ENCODE measurements at places on chromosomes 16 and 17. TPM values are rescaled to one million over a fixed set of nuclear protein-coding genes. Genes with fewer than 3 reads are reported as not detected.

- DNase-seq, result no peak
These were observed 74.4 kb downstream of the CCT6B start for GRCh38 chr17:34886831-34887230.

GRCh38 chr17:4134721-4135120 is 8.1 kb downstream of the ZZEF1 start:
- no peak for DNase-seq

Gene TEKT3
- total RNA-seq, result not detected

DNA sequence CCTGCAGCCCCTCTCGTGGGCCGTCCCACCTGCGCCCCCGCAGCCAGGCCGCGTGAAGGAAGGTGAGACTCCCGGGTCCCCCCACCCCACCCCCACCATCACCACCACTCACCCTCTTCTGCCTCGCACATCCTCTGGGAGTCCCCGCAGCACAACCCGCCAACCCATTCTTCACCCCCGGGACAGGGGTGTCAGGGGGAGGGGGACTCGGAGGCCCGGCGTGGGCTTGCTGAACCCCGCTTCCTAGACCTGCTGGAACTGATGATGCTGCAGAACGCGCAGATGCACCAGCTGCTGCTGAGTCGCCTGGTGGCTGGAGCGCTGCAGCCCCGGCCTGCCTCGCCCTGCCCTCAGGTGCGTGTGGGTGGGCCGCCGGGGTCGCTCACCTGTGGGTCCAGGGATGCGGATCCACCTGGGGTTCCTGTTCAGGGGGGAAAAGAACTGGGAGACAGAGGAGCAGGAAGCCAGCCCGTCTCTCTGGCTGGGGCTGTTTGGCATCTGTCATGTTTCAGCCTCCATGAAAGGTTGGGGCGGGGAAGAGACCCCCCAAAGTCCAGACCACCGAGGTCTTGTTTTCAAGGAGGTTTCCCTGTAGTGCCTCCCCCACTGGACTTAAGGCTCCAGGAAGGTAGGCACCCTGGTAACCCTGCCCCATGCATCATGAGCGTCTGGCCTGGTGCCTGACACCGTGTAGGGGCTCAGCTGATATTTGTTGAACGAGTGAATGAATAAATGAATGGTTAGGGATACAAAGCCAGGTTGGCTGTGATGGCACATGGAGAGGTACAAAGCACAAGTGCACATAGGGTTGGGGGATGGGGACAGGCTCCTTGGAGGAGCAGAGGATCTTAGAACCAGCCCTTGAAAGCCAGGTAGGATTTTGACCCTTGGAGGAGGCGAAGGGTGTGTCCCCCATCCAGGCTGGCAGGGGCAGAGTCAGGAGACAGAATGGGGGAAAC is 849 bp downstream of the PRR29 start:
- no peak for DNase-seq

GRCh38 chr16:74888232-74888862 is 96.6 kb downstream of the WDR59 start:
- DNase-seq, result no peak

GRCh38 chr16:82886146-82886545 is 259.4 kb downstream of the CDH13 start:
- DNase-seq, result peak; percentile 43

GRCh38 chr16:52568983-52569690 is 22.2 kb upstream of the TOX3 start:
- no peak for DNase-seq
